ENCODE measurements at places on chromosomes 7 and 10. TPM values are rescaled to one million over a fixed set of nuclear protein-coding genes. Genes with fewer than 3 reads are reported as not detected.

DNA sequence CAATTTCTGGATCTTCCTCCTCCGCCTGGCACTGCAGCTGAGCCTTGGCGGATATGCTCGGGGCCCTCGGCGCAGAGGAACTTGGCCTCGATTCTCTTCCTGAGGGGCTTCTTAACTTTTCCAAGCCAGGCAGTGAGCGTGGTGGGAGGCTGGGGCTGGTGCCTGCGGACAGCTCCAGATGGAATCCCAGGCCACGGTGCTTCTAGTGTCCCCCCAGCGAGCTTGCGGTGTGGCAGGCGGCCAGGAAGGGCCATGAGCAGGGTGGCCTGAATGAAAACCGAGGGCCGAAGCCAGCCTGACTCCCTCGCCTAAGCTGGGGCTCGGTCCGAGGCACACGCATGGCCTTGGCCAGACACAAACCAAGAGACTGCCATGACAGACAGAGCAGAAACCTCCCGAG is 31.3 kb downstream of the RCC1L start:
- DNase-seq: no peak

GRCh38 chr7:129752760-129753159 is 141.2 kb downstream of the NRF1 start:
- DNase-seq: no peak

- DNase-seq: no peak
These were observed 70.3 kb downstream of the NRCAM start for GRCh38 chr7:108385834-108386422.

- DNase-seq: peak; percentile 47
These were observed 45.6 kb upstream of the SCIN start for GRCh38 chr7:12524794-12525386.

- no peak for DNase-seq
These were observed 8.0 kb downstream of the XRCC2 start for GRCh38 chr7:152667958-152668357.

DNA sequence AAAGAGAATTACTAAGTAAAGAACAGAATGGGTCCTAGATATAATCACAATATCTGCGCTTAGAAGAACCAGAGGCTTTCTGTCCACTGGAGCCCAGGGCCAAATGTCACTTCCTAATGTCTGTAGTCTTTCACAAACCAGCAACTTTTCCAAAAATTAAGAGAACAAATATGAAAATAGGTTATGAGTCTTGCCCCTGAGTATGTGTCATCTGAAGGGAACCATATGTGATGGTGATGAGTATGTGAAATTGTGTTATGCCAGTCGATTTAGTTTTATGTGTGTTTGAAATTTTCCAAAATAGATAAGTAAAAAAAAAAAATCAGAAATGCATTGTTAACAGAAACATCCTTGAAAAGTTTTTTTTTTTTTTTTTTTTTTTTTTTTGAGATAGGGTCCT is 15.4 kb upstream of the HTR5A start:
- DNase-seq: no peak

PILRA gene
- 0.99 TPM for polyA plus RNA-seq

Measured in SK-N-SH (cell line).